Left lung (tissue), 14 donors: ENCODE measurements at places on chromosomes 3 and 15. TPM values are rescaled to one million over a fixed set of nuclear protein-coding genes. Genes with fewer than 3 reads are reported as not detected.

GRCh38 chr15:73081321-73081958 is 29.2 kb downstream of the NEO1 start:
- DNase-seq = no peak

GRCh38 chr3:100090669-100091005 is 23.7 kb downstream of the FILIP1L start:
- no peak for DNase-seq

The PRICKLE2 gene
- 40.5 TPM for polyA plus RNA-seq

The DAPK2 gene
- polyA plus RNA-seq = 18.3 TPM

The CIDEC gene
- not detected for polyA plus RNA-seq

The MCF2L2 gene
- polyA plus RNA-seq = 2.9 TPM

The PPP1R14D gene
- polyA plus RNA-seq = 0.44 TPM

GRCh38 chr15:58805095-58805494 is 34.0 kb downstream of the MINDY2 start:
- peak; percentile 2 for DNase-seq

GRCh38 chr3:13487403-13487802 is 7.3 kb downstream of the HDAC11 start:
- DNase-seq = no peak

The RYR3 gene
- 9.4 TPM for polyA plus RNA-seq

The RETNLB gene
- not detected for polyA plus RNA-seq

GRCh38 chr3:171225708-171226107 is 199.2 kb upstream of the SLC2A2 start:
- DNase-seq = no peak

The ZCWPW2 gene
- polyA plus RNA-seq = 2.7 TPM

The CSTA gene
- 0.99 TPM for polyA plus RNA-seq

GRCh38 chr3:196792771-196793170 is 53.1 kb downstream of the PAK2 start:
- DNase-seq = no peak

- no peak for DNase-seq
Measured at GRCh38 chr3:97816811-97817210, 5.0 kb upstream of the CRYBG3 start.

- DNase-seq = no peak
Measured at GRCh38 chr15:68565726-68566125, 13.1 kb upstream of the CORO2B start.

DNA sequence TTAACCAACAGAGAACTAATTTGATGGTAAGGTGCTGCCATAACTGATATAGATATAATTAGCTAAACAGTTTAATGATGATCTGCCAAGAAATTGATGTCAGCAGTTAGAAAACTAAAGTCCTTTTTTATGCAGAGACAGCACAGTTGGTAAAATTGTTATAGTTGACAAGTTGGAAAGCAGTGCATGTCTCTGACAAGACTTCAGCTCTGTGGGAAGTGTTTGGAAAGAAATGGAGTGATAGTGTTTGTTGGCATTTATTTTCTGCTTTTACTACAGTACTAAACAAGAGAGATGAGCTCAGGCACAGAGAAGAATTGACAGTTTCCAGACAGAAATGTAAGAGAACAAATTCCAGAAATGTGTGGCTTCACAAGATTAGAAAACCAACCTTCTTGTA is 523.5 kb upstream of the BCHE start:
- DNase-seq = no peak

The TTC21A gene
- 9.8 TPM for polyA plus RNA-seq

- DNase-seq = no peak
Measured at GRCh38 chr3:114799816-114800215, 347.3 kb downstream of the ZBTB20 start.

GRCh38 chr15:64622410-64623260 is 152.8 kb downstream of the RBPMS2 start:
- no peak for DNase-seq

DNA sequence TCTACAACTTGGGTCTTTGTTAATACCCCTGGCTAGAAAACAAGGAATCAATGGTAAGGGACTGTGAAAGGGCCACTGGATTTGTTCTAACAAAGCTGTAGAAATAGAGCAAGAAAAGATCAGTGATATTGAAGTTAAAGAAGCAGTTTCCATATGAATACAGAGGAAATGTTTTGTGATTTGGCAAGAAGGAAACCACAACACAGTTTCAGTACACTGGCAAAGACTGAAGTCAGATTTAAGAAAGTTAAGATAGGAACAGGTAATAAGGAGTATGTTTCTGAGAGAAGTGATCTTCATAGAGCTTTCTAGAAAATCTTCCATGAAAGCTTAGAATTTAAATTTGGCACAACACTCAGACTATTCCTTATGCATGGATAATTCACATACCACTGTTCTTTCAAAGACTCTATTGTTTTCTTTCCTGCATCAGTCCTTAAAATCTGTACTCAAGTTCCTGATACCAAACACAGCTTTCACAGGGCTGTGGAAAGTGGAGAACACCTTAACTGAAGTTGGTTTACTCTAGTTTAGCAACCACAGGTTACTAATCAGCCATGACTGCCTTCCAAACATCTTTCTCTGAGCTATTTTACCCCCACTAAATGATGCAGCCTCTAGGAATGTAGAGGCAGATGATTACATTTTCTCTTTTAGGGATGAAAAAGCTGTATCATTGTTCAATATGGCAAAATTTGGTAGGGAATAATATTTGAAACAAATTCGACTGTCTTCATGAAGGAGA is 32.4 kb upstream of the ALCAM start:
- DNase-seq = no peak

The CNTN3 gene
- 37.6 TPM for polyA plus RNA-seq

DNA sequence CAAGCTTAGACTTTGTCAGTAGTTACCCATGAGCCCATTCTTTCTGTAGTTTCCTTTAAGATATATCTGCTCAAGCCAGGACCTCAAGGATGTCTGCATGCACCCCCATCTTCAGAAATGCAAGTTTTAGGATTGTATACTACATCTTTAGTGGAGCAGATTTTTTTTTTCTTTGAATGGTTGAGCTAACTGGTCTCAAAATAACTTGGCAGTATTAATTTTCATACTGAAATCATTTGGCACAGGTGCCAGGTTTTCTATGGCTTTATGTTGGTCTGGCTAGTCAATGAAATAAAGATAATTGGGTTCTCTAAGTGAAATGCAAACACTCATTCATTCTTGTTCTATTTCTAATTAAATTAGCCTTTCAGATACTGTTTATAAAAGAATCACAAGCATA is 108.9 kb downstream of the ATG7 start:
- no peak for DNase-seq

DNA sequence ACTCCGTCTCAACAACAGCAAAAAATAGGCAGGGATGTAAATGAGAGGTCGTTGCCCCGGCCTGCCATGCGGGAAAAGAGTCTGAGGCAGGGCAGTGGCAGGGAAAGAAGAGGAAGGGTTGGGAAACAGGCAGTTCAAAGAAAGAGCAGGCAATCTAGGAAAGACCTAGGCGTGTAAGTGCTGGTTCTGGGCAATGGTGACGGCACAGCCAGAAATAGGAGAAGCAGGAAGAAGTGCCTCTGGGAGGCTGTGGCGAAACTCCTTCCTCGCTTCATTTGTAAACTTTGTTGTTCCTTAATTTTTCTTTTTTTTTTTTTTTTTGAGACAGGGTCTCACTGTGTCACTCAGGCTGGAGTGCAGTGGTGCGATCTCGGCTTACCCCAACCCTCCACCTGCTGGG is 4.3 kb downstream of the SLC51A start:
- no peak for DNase-seq

The AVEN gene
- 15.1 TPM for polyA plus RNA-seq

- DNase-seq = no peak
Measured at GRCh38 chr3:119609301-119609700, 11.6 kb downstream of the PLA1A start.

The STAB1 gene
- polyA plus RNA-seq = 47.9 TPM

- peak; percentile 46 for DNase-seq
Measured at GRCh38 chr3:37892927-37893600, 31.4 kb downstream of the CTDSPL start.

DNA sequence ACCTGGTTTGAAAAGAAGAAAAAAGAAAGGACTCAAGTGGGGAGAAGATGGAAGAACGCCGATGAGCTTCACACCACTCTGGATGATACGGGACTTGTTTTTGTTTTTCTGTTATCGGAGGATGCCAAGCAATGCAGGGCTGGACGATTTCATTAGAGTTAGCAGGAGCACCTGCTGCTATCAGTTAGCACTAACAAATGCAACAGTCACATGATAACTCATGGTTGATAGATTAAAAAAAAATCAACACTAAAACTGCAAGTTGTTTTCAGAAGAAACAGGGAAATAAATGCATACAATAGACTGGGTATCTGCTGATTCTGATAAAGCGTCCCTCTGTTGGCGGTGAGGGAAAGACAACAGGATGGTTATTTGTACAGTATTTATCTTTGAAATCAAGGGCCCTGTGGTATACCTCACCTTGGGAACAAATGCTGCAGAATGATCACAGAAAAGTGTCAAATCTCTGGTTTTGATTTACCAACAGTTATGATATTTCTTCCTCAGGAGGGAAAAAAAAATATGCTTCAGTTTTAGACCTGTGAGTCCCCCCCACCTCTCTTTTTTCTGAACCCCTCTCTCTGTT is 575.1 kb downstream of the FOXP1 start:
- DNase-seq = no peak

The SLC51A gene
- polyA plus RNA-seq = 7.3 TPM

GRCh38 chr15:70137967-70138366 is 40.2 kb upstream of the TLE3 start:
- DNase-seq = no peak

- DNase-seq = no peak
Measured at GRCh38 chr3:7546253-7546652, 685.3 kb downstream of the GRM7 start.

GRCh38 chr3:64143409-64144130 is 81.7 kb downstream of the PRICKLE2 start:
- DNase-seq = no peak

- no peak for DNase-seq
Measured at GRCh38 chr15:75648156-75649000, 666 bp downstream of the SNX33 start.

GRCh38 chr3:172856795-172857742 is 106.5 kb downstream of the ECT2 start:
- no peak for DNase-seq

The RHOV gene
- 0.63 TPM for polyA plus RNA-seq

- no peak for DNase-seq
Measured at GRCh38 chr3:45786801-45787495, 9.4 kb downstream of the SLC6A20 start.

GRCh38 chr15:90082140-90082715 is 20.0 kb downstream of the IDH2 start:
- no peak for DNase-seq

GRCh38 chr3:45124352-45124751 is 21.8 kb downstream of the CDCP1 start:
- no peak for DNase-seq

The ADAMTSL3 gene
- polyA plus RNA-seq = 27.6 TPM

- no peak for DNase-seq
Measured at GRCh38 chr3:107769882-107770281, 247.1 kb downstream of the BBX start.

The IL17RC gene
- polyA plus RNA-seq = 42.3 TPM

The FOXB1 gene
- not detected for polyA plus RNA-seq

GRCh38 chr3:158093526-158093925 is 12.7 kb downstream of the SHOX2 start:
- DNase-seq = no peak

The RNF111 gene
- polyA plus RNA-seq = 40.6 TPM

GRCh38 chr15:22811640-22812039 is 25.2 kb downstream of the NIPA1 start:
- no peak for DNase-seq

- no peak for DNase-seq
Measured at GRCh38 chr15:94305133-94305532, 73.8 kb downstream of the MCTP2 start.

DNA sequence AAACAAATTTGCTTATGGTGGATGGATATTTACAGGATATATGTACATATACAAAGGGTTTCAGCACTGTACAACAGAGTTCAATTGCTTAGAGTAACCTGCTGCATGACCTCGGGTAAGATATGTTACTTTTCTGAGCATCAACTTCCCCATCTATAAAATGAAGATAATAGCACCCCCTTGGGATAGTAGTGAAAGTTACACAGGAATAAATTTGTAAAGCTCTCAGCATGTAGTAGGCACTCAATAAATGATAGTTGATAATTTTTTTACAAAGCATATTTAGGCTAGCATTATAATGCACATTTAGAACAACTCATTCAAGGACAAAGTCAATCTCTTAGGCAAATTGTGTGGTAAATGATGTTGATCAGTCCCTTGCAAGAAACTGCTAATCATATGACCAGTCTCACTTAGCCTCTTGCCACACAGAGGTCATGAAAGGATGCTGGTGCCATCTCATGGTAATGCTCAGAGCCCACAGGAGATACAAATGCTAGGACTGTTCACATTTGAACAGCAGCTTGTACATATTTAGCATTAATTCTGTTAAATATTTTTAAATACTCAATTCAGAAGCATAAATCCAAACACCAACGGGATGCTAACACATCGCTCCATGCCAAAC is 123.9 kb downstream of the MAGI1 start:
- DNase-seq = no peak

- DNase-seq = no peak
Measured at GRCh38 chr3:183283886-183284285, 30.8 kb downstream of the B3GNT5 start.

- no peak for DNase-seq
Measured at GRCh38 chr3:15120986-15121385, 22.0 kb upstream of the RBSN start.

DNA sequence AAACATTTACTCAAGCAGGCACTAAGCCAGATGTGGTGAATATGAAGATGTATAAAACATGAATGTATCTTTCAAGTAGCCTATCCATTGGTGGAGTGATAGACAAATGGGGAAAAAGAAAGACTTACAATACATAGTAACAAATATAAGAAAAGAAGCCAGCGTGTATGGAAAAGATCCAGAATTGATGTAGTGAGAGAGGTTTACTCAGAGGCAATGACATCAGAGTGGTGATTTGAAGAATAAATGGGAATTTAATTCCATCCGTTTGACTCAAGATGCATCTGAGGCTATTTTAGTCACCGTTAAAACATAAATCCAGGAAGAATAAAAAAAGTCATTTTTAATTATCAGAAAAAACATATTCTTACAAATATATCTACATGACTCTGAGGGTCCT is 162.6 kb downstream of the IL1RAP start:
- DNase-seq = no peak

DNA sequence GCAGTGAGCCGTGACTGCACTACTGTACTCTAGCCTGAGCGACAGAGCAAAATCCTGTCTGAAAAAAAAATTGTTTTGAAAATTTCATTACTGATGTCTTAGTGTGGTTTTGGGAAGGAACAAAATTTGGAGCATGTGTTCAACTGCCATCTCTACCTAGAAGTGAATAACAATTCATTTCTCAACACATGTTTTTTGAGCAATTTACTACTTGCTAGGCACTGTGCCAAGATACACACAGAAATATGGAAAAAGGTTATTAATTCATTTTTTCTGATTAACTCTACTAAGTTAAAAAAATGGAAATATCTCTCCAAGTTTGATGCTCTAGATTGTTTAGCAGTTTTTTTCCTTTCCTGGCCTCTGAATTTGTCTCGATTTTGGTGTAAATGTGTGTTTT is 5.2 kb upstream of the TCF12 start:
- DNase-seq = no peak

- DNase-seq = no peak
Measured at GRCh38 chr3:164879201-164879600, 199.1 kb downstream of the SI start.

GRCh38 chr3:55704521-55704920 is 217.4 kb upstream of the WNT5A start:
- no peak for DNase-seq
